Activated effector memory CD4-positive, alpha-beta T cell treated with anti-CD3 and anti-CD28 coated beads, Interleukin-2, amount 50 U/mL, for 16 hours (primary cell): ENCODE measurements at places on chromosomes 13 and 19.

DNA sequence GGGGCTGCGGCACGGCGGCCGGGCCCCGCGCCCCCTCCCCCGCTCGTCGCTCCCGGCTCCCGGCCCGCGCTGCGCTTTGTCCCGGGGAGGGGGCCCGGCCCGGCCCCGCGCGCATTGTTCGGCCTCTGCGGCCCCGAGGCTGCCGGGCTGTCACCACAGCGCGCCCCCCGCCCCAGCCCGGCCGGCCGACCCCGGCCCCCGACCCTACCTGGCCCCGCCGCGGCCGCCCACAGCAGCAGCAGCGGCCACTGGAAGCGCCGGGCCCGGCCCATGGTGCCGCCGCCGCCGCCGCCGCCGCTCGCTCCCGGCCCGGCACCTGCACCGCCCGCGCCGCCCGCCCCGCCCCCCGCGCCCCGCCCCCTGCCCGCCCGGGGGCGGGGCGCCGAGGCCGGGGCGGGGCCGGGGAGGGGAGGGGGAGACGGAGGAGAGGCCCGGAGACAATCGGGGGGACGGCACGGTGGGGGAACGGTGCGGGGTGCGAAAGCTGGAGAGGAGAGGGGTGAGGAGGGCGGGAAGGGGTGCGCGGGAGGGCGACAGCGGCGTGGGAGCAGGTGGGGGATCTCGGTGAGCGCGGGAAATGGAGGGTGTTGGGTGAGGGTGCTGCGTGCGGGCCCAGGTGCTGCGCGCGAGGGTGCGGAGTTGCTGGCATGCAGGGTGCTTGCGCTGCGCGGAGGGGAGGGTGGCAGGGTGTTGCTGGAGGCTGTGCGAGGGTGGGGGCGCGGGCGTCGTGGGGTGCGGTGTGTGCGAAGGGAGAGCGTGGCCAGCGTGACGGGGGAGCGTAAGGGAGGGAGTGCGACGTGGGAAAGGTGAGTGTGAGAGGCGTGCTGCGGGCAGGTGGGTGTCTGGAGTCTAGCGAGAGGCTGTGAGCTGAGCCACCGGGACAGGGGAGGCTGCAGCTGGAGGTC, at the start of gene CADM4:
CADM4 (minus strand) TSS at position 332 of the 905 bp plus-strand sequence; CDS start at position 272, 60 bp downstream.
- peak; percentile 82 for DNase-seq

- DNase-seq: no peak
Observed at GRCh38 chr13:34805347-34805746, 136.7 kb upstream of the NBEA start.

DNA sequence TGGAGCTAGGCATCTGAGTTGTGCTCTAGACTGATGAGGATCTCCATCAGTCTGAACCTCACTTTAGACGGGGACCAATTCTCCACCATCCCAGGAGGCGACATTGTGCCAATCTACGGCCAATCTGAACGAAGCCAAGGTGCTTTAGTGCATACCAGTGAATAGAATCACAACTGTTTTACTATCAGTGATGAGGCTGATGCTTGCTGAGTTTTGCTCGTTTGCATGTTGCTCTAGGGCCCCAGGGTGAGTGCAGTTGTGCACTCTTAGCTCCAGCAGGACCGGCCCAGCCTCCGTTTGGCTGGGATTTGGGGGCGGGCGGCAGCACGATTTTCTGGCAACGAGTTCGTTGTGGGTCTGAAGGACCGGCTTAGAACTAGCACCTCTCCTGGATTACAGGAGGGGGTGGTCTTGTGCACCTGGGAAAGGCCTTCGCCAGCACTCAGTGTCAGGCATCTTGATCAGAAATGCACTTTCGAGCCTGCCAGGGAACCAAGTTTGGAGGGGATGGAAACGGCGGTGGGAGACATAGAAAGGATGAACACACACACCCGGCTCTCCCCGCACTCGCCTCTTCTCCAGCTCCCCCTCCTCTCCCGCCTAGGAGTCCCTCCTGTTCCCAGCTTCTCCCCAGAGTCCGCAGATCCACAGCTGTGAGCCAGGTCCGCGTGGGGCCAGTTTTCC, 4.4 kb downstream of the GSX1 start:
- DNase-seq: peak; percentile 19

DNA sequence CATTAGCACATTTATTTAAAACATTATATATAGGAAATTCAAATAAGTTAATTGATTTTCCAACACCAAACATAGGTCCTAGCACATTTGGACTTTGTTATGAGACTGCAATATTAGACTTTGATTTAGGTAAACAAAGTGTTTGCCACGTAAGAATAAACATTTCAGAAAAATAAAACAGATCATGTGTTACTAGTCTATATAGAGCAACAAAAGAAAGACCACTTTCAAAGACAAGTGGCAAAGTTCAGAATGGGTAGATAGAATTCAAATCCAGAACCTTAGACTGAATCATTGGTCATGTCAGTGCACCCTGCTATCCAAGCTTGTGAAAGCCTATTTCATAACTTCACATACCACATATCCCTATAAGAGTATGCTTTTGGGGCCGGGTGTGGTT, 66.7 kb upstream of the PRR20A start:
- no peak for DNase-seq

GRCh38 chr19:1275260-1275975, at the start of gene FAM174C:
FAM174C (plus strand) TSS chr19:1275530; CDS start chr19:1275550, 20 bp downstream.
- peak; percentile 99 for DNase-seq

DNA sequence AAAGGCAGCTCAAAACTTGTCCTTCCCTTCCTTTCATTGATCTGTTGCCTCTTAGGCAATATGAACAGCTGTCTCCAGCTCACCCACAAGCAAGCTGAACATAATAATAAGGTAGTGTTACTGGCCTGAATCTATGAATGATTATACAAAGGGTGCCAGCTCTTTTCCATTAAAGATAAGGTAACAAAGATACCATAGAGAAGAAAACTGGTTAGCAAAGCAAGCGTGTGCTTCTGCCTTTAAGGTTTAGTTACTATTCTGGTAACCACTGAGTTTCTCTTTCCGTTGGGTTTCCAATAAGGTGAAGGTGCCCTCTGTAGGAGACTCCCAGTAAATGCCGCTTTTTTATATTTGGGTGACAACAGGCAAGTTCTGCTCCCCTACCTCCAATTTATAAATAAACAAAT, 12.1 kb upstream of the DACH1 start:
- DNase-seq: no peak

DNA sequence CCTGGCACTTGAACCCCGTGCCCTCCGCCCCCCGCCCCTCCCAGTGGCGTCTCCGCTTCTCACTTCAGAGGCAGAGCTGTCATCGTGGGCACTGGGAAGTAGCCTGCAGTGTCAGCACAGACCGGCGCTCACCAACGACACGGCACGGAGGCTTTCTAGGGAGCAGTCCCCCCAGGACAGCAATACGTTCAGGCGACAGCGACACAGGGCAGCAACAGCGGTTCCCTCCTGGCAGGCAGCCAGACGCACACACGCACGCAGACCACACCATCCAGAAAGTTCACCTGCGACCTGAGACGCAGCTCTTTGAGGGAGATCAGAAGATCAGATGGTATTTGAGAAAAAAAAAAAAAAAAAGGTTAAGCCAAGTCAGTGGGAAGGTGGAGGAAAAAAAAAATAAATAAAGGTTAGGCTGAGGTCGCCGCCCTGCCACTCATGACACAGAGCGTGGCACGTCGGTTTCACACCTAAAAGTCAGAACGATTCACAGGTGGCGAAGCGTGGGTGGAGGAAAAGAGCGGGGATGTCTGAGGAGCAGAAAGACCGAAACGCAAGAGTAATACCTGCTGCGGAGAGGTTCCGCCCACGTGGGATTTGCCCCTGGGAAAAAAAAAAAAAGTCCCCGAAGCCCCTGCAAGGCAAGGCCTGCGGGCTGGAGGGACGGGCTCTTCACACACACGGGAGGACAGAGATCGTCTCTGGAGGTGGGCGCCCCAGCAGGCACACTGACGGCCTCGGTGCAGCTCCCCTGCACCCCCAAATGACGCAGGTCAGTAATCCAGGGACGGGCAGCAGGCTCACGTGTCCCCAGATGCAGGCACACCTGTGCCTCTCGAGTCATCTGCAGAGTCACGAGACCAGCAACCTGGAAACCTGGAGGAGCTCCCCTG, 94.5 kb downstream of the GNG7 start:
- DNase-seq: peak; percentile 94

DNA sequence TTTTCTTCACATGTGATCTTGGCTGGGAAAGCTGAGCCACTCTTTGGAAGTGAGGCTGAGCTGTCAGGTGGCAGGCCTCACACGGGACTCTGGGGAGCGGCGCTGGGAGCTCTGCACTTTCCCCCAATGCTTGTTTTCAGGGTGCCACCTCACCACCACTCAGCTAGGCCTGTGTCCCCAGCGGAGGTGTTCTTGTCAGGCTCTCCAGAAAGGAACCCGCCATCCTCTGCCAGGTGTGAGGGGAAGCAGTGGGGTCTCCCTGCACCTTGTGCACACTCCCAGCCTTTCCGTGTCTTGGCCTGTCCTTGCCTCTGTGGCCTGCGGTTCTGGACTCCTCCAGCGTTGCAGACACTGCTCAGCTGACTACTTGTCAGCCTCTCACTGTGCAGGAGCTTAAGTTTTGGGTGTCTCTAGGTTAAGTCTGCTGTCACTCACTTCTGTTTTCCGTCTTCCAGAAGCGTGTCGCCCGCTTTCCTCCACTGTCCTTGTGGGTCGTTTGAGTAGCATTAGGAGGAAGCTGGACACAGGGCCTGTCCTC, 51.9 kb downstream of the GGACT start:
- no peak for DNase-seq

GRCh38 chr19:16207063-16207462, 9.4 kb downstream of the AP1M1 start:
- peak; percentile 57 for DNase-seq

DNA sequence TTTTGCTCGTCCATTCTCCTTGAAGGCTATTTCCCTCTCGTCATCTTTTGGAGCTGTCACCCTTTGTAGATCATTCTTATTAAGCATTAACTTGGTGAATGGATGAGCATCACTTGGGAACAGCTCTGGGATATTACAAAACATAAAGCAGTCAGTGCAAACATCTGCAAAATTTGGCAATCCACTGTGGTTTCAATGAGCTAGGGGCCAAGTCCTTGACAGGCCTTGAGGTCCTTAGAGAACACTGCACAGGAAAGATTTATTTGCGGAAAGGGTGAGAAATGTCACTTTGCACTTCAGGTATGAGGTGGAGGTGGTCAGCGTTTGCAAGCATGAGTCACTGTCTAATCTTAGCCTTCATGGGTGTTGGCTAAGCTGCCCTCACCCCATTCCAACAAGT, 239.7 kb upstream of the MAB21L1 start:
- DNase-seq: no peak

- no peak for DNase-seq
Observed at GRCh38 chr13:46137627-46138317, 32.9 kb upstream of the CPB2 start.

DNA sequence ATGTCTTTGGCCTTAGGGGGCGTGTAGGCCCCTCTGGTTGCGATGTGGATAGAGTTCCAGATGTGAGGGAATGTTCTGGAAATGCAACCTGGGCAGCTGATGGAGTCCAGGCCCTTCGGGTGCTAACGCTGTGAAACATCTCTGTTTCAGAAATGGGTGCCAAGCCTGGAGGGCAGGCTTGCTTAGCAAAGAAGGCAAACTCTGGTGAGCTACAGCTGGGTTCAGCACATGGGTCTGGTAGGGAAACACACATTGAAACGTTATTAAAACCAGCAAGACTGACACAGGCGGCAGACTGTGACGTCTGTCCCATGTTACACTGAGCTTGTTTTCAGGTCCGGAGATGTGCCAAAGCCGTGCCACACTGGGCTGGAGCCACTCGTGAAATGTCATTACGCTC, 8.6 kb upstream of the CDC16 start:
- no peak for DNase-seq

- DNase-seq: no peak
Observed at GRCh38 chr13:64633948-64634347, 2596.2 kb downstream of the PCDH9 start.

- DNase-seq: no peak
Observed at GRCh38 chr13:27524981-27525975, 74.9 kb upstream of the MTIF3 start.

GRCh38 chr13:111302045-111302726, 18.3 kb upstream of the TEX29 start:
- DNase-seq: no peak

DNA sequence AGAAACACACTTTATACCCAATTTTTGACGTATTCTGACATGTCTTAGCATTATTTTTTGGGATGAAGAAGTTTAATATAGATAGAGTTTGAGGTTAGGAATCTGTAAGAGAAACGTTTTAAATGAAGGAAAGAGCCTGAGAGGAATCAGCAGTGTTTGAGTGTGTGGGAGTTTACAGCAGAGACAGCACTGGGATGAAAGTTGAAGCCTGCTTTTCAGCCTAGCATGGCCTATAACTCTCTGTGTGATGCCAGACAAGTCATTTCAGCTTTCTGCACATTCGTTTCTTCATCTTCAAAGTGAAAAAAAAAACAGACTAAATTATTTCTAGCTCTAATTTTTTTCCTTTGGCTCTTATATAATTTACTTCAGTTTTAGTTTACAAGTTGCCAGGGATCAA, 177.1 kb downstream of the RGCC start:
- no peak for DNase-seq

GRCh38 chr13:95289020-95289444, 12.2 kb downstream of the ABCC4 start:
- DNase-seq: no peak

DNA sequence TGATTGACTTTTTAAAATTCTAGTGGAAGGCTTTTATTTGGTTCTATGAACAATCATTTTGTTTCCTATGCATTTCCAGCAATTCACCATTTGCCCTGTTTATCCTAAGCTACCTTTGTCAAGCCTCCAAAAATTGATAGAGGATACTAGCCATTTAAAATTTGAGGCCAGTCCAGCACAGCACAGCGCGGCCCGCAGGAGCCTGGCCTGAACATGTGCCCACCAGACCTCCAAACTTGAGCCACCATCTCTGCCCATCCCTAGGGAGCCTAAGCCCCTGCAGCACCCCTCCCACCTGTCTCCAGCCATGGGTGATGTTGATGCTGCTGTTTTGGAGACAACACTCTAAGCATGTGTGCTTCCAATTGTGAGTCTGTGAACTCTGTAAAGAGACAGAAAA, 57.5 kb downstream of the SPRYD7 start:
- DNase-seq: no peak

DNA sequence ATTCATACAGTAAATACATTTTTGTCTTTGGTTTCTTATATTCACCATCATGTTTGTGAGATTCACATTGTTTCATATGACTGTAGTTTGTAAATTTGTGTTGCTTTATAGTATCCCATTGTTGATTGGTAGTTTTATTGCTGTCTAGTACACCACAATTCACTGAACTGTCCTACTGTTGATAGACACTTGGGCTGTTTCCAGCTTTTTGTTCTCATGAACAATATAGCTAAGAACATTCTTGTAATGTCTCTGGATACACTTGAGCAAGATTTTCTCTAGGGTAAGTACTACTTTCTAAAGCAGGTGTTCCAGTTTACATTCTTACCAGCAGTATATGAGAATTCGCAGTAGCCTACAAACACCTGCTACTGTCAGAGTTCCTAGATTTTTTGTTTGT, 37.8 kb downstream of the SKA3 start:
- no peak for DNase-seq

DNA sequence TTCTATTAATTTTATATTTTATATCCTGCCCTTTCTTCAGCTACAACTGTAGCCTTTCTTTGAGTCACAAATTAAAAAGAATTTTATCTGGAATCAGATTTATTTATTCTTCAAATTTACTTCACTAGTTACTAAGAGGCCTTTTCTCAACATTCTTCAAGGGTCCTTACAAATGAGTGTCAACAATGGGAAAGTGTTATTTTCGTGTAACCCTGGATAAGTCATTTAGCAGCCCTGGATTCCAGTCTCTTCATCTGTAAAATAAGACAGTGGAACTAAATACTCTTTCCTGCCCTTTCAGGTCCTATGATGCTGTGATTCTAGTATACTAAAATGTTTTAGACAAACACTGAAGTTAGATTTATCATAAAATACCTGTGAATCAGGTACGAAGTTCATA, 397.0 kb downstream of the KLF12 start:
- no peak for DNase-seq

GRCh38 chr13:52195401-52195837, 36.0 kb upstream of the NEK3 start:
- peak; percentile 80 for DNase-seq
